ENCODE measurements at places on chromosomes 13 and 19.
A peak's percentile ranks its signal among the peaks of the same experiment; 100 is the strongest.

- DNase-seq, result no peak
Observed at GRCh38 chr19:15570420-15570819, 44.6 kb upstream of the CYP4F8 start.

DNA sequence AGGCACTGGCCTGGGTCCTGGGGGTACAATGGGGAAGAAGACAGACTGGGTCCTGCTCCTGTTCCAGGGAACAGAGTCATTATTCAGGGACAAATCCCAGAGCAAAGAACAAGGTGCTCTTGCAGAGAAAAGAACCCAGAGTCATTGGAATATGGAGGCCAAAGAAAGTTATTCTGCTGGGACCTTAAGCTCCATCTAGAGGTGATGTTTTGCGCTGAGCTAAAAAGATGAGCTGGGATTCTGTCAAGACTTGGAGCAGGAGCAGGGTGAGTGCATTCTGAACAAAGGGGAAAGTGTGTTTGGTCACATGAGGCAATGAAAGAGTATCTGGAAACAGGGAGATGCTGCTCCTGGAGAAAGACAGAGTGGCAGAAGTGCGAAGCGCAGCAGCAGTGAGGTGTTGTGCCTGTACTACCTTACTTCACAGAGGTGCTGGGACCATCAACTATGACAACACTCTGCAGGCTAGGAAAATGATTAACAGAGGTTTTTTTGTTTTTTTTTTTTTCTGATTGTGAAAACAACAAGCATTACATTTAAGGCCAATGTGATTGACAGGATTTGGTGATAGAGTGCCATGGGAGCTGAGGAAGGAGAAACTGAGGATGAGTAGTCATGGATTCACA is 95.3 kb upstream of the TNFSF11 start:
- no peak for DNase-seq

- DNase-seq, result no peak
Observed at GRCh38 chr13:93279982-93280381, 53.4 kb downstream of the GPC6 start.

DNA sequence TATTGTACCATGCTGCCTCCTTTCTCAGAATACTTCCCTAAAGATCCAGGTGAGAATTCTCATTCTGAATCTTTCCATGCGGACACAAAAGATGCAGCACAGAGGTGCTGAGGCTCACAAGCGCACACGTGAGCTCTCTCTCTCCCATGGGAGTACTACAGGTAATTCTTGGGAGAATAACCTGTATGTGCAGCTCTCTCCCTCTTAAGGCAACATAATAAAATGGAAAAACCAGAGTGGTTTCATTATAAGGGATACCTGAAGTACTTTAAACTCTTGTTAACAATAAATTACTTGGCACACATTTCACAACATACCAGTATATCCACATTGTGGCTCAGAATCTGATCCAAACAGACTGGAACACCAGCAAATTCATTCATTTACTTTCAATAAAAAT is 40.4 kb downstream of the INTS6 start:
- no peak for DNase-seq

DNA sequence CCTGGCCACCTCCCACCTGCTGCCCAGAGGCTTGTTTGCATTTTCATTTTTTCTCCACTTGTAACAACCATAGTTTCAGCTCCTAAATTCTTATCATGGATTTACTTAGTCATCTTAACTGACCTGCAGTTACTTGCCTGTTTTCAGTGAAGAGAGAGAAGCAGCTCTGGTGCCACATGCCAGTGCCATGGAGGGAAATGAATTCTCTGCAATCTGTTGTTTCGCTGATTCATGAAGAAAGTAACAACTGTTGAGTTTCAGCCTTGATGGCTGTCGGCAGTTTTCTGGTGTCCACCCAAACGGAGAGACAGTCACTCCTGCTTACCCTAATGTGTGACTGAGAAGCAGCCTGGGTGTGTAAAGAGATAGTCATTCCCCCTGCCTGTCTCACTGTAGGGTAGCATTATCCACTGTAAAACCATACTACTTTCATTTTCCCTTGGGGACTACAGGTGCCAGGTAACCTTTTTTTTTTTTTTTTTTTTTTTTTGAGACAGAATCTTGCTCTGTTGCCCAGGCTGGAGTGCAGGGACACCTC is 116.1 kb downstream of the DNAJC3 start:
- no peak for DNase-seq

GRCh38 chr13:97723655-97724054 is 229.8 kb upstream of the IPO5 start:
- no peak for DNase-seq

DNA sequence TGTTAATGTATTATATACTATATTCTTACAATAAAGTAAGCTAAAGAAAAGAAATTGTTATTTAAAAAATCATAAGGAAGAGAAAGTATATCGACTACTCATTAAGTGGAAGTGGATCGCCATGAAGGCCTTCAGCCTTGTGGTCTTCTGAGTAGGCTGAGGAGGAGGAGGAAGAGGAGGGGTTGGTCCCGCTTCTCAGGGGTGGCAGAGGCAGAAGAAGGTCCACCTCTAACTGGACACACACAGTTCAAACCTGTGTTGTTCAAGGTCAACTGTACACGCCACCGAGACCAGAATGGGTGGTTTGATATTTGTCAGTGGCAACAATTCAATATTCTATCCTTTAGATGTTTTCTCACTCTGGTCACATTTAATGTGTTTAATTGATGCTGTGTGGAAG is 67.2 kb downstream of the ALOX5AP start:
- no peak for DNase-seq

DNA sequence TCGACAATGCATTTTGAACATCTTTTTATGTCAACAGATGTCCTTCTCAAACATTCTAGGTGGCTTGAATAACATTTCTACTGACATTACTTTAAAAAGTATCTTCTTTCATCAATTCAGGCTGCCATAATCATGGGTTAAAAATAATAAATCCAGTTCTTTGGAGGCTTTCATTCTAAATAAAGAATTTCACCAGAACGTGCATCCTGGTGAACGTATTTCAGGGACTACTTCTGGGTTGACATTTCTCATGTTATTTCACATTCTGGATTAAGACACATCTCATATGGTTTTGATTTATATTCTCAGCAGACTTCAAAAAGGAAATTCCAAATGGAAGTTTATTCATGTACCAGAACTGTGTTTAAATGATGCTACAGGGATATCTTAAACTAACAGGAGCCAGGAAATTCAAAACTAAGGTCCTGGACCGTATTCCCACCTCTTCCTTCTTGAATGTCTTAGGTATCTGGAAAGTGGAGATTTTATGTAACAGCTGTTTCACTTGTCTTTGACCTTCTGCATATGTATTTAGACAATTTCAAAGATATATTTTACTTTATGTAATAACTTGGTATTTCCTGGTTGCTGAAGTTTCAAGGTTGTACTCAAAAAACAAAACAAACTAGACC is 107.2 kb downstream of the STARD13 start:
- DNase-seq, result no peak

DNA sequence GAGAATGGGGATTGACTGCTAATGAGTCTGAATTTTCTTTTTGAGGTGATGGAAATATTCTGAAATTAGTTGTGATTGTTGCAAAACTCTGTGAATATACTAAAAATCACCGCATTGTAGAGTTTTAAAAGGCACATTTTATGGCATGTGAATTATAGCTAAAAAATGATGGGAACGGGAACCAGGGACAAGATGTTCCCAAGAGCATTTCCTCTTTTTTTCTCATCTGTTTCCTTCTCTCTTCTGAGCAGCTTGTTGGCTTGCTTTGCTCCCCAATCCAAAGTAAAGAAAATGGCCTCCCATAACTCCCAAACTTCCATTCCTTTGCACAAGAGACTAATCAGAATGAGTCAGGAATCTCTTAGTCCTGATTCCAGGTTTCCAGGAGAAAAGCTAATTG is 459.2 kb downstream of the TSHZ3 start:
- no peak for DNase-seq

DNA sequence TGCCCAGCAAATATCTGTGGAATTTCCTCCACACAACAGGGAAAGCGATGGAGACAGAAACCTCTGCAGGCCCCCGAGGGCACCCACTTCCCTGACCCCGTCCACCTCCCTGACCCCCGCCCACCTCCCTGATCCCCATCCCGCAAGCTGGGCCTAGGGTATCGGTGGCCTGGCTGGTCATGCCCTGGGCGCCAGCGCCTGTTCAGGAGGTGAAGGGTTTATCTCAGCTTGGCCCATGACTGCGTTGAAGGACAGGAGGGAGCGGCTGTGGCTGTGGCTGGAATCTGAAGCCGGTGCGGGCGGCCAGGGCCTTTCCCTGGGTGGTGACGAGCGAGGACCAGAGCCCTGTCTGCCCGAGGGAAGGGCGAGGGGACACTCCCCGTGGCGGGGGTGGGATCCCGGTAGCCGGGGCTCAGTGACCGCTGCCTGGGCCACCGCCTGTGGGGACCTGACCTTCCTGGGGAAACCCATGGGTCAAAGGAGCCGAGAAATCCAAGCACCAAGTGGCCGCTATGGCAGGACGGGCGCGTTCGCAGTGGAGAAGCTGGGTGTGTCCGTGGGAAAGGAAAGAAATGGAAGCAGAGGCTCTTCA is 20.7 kb downstream of the GAS6 start:
- no peak for DNase-seq

GRCh38 chr13:24661713-24662112 is 18.5 kb upstream of the ATP12A start:
- no peak for DNase-seq

DNA sequence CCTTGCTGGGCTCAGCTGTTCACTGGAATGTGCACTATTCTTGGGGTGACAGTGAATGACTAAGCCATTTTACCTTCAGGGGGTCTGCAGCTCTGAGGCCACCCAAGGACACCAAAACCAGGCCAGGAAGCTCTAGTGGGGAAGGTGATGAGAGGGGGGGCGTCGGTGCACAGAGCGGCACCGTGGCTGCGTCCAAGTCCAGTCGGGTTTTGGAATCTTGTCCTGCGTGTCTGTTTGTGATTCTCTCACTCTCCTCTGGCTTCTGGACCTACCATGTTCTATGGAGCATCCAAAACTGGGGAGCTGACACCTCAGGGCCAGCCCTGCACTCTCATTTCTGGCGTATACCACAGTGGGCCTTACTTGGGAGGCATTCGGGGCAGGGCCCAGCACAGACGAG is 92.1 kb downstream of the RGCC start:
- no peak for DNase-seq

- peak; percentile 0 for DNase-seq
Observed at GRCh38 chr13:32911506-32911905, 104.7 kb upstream of the KL start.

DNA sequence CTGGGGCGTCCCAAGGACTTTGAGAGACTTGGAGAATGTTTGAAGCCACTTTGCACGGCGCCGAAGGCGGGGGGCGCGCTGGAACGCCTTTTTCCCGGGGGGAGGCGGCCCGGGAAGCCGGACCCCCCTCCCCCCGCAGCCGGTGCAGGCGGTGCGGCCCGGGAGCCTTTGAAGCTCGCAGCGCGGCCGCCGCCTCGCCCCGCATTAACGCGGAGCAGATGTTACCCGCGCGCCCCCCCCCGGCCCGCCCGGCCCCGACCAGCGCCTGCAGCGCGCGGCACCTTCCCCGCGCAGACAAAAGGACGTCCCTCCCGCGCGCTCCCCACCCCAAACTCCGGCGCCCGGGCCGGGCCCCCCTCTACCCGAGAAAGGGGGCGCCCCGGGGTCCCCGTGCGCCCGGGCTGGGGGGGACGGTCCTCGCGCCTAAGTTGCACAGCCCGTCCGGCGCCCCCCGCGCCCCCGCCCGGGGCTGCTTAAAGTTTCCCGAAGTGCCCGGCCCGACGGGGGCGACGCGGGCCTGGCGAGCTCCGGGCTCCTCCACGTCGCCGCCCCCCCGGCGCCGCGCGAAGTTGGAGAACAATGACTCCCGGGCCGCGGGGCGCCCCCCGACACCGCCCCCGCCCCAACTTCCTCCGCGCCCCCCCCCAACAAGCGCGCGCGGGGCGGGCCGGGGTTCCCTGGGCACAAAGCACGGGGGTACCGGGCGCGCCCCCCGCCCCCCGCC is 685 bp downstream of the TCF3 start:
- peak; percentile 52 for DNase-seq

DNA sequence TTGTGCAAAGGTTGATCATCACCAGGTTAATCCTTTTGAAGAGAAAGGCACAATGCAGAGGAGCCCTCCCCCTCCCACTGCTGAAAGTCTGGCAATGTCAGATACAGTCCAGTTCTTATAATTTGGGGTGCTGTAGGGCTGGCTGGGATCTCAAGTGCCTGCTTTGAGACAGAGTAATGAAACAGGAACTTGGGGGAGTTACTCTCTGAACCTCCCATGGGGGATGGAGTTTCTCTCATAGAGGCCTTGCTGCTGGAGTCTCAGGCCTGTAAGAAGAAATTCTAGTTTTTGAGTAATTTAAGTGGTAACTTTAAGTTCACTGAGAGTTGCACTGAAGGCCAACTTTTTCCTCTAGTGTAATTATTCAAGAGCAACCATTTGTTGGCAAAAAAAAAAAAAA is 410.5 kb downstream of the KCNRG start:
- DNase-seq, result no peak

- no peak for DNase-seq
Observed at GRCh38 chr19:40995355-40995754, 4.3 kb downstream of the CYP2B6 start.

DNA sequence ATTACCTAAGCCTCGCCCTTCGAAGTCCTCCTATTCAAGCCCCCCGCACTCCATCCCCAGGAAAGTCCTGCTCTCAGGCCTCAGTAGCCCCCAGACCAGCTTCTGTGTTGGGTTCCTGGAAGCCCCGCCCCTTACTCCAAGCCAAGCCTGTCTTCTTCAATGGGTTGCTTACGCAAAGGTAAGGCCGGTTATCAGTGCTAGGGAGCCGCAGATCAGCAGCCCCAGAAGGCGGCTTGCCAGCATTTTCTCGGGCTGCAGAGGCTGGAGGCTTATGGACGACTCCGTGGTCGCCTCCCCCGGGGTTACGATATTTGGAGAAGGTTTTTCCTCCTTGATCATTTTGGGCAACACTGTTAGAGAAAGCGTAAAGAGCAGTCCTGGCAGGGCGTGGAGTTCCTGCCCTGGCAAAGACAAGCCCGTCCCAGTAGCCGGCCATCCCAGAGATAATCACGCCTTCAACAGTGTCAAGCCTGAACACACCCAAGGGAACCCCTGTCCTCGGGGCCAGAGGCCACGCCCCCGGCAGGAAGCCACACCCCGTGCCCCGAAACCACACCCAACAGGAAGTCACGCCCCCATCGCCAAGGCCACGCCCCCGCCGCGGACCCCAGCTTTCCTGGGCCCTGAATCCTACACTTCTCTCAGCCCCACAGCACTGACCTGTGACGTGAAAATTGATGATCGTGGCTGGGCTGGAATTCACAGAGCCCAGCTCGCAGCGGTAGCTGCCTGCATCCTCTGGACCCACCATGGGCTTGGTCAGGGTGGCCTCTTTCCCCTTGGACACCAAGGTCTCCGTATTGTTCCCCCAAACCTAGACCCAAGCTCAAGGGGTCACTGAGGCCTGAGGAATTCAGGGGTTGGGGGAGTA is 954 bp upstream of the RASIP1 start:
- DNase-seq, result no peak
